SIG-M5 (cell line): ENCODE measurements at places on chromosomes 3 and 15.

GRCh38 chr3:147737376-147737775 is 328.2 kb downstream of the ZIC1 start:
- no peak for DNase-seq

DNA sequence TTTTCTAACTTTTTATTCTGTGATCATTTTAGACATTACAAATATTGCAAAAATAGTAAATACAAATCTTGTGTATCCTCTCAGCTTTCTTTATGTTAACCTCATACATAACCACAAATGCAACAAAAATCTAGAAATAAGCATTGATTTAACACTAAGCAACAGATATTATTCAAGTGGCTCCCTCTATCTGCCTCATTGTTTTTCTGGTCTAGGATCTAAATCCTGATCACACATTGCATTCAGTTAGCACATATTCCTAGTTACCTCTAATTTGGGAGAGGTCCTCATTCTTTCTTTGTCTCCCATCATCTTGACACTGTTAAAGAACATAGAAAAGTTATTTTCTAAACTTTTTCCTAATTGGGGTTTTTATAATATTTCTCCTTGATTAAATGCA is 1126.0 kb downstream of the ROBO2 start:
- no peak for DNase-seq

GRCh38 chr15:33159726-33160453 is 34.6 kb downstream of the FMN1 start:
- no peak for DNase-seq

DNA sequence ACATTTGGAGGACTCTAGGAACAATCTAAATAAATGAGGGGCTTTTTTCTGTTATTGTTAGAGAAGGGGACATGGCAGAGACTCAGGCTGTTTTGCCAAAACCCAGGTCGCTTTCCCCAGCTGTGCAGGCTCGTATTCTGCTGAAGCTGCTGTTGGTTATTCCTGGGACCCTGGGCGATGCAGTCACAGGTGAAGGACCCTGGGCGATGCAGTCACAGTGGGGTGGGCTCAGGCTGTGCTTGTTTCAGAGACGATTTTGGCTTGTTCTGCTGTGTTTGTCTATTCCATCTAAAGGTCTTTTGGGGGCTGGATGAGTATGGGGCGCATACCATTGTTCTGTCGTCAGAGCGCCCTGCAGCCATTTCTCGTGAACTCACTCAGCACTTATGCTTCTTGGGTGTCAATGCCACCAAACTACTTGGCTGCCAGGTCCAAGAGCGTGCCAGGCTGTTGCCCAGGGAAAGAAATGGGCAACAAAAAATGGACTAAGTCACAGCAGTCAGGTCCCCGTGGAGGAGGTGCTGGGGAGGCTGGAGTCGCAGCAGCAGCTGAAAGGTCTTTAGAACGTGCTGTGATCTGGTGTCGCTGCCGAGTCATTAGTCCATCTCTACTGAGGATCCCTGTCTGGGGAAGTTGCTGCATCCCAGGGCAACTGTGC is 151.4 kb downstream of the CHDH start:
- DNase-seq, result no peak

DNA sequence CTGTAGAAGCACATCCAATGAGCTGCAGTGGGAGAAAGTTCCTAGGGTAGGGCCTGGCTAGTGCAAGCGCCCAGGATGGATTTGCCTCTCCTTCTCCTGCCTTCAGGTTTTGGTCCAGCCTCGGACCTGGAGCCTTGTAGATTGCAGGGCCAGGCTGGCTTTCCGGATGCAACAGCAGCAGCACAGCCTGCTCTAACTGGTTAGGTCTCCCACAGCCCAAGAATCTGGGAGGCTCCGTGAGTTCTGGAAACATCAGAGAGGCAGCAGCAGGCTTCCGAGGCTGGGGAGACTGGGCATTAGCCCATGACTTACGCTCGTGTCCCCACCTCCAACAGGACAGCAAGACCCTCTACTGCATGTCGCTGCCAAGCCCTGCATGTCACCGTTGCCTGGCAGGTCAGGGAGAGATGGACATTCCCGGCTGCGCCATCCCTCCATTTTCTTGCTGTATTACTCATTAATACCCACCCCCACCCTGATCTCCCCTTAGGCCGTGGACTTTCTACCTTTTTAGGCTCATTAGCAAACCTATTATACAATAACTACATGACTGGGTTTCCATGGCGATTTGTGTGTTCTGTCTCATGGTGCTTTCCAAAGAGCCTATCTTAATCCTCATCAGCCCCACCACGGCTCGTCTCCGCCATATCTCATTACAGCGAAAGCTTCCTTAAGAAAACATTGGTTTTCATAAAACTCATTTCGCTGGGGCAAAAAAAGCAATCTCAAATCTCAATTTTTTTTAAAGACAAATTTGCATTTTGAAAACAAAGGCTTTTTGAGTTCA is 40.9 kb upstream of the RGMA start:
- DNase-seq, result no peak

DNA sequence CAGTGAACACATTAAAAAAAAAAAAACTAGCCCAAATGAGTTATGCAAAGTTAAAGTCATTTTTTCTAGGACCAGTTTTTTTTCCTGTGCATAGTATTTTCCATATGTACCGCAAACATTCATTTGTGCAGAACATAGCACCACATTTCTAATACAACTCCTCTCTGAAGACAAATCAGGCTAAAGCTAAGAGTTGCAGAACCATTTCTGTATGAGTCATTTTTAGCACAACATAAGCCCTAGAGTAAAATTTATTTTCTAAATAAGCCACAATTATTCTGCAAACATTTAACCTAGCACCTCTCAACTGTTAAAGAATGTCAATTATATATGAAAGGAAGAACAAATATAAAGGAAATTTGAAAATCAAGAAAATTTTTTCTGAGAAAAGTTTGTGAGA is 375.8 kb downstream of the TIGIT start:
- DNase-seq, result no peak

DNA sequence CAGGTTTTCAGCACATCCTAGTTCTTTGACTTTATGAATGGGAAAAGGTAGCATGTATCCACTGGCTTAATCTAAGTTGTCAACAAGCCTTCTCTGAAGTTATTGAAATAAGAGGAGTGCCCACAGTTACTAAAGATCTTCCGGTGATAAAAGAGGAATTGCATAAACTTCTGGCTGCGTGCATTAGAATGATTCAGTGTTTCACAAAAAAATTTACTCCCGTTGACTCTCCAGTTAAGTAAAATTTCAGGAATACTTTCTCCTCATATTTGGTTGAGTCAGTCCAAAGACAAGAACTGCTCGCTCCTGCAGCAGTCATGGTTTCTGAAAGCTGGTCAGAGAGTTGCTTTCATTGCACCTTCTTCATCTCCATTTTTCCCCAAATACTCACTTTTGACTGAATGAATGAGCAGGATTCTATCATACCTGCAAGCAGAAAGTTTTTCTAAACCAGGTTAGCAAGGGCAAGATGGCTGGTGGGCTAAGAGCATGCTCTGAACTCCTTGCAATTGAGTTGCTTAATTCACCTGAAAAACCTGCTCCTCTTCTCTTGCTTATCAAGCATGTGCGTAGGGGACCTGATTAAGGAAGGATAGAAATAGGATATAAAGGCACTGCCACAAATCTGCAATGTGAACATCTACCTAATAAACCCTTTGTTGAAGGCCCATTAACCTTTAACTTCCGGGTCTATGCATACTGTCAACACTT is 64.2 kb upstream of the TIMP4 start:
- no peak for DNase-seq

GRCh38 chr3:152377184-152377570 is 108.4 kb downstream of the MBNL1 start:
- no peak for DNase-seq
